ENCODE measurements at places on chromosomes 2 and 18. TPM values are rescaled to one million over a fixed set of nuclear protein-coding genes. Genes with fewer than 3 reads are reported as not detected.
A peak's percentile ranks its signal among the peaks of the same experiment; 100 is the strongest.

- no peak for ATAC-seq
Observed at GRCh38 chr2:14633461-14634181, 1.1 kb downstream of the LRATD1 start.

- no peak for ATAC-seq
Observed at GRCh38 chr2:203873921-203874631, 6.5 kb downstream of the CTLA4 start.

Gene CAPN13
- total RNA-seq = 0.12 TPM

DNA sequence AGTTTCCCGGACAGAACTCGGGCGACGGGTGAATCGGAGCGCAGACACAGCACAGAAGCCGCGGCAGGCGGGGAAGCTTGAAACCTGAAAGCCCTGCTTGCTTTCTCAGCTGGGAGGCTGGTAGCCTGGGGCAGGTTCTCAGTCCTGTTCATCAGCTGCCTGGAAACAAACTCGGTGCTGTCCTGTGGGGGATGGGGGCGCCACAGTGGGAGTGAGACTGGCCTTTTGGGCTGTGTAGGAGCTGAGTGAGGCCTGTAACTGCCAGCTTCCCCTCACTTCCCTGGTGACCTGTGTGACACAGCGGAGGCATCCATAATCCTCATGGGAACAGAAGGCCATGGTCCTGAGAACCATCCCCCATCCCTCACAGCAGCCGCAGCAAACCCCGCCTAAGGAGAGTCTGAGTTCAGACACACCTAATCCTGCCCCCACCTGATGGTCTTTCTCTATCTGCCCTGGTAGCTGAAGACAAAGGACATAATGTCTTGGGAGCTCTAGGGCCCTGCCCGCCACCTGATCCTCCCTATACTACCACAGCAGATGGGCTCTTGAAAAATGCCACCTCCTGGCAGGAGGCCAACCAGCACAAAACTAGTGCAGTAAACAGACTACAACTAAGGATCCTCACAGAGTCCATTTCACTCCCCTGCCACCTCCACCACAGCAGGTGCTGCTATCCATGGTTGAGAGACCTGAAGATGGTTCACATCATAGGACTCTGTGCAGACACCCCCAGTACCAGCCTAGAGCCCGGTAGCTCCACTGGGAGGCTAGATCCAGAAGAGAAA, 52.7 kb upstream of the LDLRAD4 start:
- no peak for ATAC-seq

- ATAC-seq = no peak
Observed at GRCh38 chr2:55268288-55268906, 634 bp downstream of the MTIF2 start.

Gene HAAO
- total RNA-seq = 19.1 TPM

- no peak for ATAC-seq
Observed at GRCh38 chr2:133317178-133317577, 251.1 kb downstream of the NCKAP5 start.

Gene LBX2
- 0.40 TPM for total RNA-seq

DNA sequence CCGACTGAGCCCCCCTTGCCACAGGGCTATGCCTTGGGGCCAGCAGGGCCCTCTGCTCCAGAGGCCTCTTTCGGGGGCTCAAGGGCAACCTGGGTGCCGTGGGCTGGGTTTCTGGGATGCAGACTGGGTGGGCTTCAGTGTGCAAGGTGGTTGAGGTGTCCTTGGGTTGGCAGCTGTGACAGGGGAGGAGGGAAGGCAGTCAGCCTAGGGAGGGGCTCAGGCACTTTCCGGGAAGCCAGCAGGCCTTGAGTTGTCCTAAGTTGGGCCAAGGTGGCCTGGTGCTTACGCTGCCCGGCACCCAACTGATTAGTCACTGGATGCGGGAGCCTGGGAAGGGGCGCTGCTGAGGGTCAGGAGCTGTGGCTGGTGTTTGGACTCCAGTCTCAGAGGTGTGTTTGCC, 199.5 kb downstream of the TWIST2 start:
- ATAC-seq = no peak

DNA sequence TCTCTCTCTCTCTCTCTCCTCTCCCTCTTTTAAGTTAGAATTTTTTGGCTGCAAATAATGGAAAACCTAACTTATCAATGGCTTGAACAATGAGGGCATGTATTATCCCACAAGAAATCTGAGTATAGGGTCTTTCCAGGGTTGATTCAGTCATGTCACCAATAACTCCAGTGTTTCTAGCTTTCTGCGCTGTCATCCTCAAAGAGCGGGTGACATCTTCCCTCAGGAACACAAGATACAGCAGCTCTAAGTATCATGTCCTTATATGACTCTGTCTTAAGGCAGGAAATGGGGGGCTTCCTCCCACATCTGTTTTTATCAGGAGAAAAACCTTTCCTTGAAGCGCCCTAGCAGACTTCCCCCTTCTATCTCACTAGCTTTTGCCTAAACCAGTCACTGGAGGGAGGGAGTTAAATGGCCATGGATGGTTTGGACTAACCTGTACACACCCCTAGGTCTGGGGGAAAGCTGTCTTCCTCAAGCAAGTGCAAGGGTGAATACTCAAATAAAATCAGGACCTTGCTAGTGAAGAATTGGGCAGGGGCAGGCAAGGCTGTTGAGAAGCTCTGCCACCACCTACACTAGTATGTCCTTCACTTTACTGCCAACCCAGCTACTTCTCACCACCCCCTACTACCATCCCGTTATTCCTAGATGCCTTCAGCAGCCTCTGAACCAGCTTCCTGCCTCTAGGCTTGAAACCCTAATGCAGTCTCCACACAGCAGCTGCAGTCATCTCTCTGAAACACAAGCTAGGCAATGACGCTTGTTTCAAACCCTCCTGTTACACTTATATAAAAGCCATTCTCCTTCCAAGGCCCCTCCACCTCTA, 7.5 kb upstream of the TUBA4A start:
- ATAC-seq = no peak

GRCh38 chr2:219269362-219270054, 9.7 kb upstream of the DNAJB2 start:
- ATAC-seq = no peak

DNA sequence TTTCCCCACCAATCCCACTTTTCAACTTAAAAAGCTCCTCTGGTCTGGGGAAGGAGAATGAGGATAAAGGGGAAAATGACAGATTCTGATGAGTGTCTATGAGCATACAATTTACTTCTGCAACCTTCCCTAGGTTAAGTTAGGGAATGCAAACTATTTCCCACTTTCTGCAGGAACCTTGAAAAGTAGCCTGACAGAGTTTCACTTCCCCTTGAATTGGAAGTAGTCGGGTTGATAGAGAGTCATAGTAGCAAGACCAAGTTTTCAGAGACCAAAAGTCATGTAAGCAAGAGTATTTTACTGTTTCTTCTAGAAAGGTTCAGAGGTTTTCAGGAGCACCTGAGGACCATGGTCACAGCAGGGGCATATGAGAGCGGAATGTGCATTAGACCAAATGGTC, 815.1 kb downstream of the CPS1 start:
- ATAC-seq = no peak

- peak; percentile 58 for ATAC-seq
Observed at GRCh38 chr18:13543811-13544732, 182.3 kb downstream of the FAM210A start.

GRCh38 chr2:185484602-185485001, 254.0 kb upstream of the FSIP2 start:
- no peak for ATAC-seq

GRCh38 chr18:41617647-41618046, 337.4 kb upstream of the PIK3C3 start:
- ATAC-seq = no peak

GRCh38 chr18:31241900-31242409, 76.0 kb upstream of the DSG1 start:
- ATAC-seq = no peak

DNA sequence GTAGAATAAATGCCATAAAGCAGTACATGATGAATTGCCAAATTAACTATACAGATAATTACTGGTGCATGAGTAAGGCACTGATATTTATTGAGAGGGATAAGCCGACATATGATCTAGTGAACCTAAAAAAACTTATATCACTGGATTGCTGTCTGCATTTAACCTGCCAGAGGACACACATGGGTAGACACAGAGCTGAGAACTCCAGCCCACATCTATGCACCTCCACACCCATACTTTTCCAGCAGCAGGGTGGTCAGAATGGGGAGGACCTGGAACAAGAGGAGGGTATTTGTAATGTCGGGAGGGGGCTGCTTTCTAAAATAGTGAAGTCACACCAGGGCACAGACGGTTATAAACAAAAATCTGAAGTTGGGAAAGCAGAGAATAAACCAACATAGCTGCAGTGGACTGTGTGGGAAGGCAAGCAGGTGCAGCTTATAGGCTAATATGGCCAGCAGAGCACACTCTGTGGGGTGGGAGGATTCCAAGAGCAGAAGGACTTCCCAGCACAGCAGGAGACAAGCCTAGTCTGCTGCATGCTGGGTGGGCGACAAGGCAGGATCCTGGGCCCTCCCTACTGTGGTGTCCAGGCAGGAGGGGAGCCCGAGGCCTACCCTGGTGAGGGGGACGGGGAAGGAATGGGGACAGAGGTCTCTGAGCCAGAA, 17.2 kb downstream of the ST3GAL5 start:
- no peak for ATAC-seq

Gene COL4A4
- total RNA-seq = 5.5 TPM

GRCh38 chr2:25790074-25790790, 88.1 kb downstream of the ASXL2 start:
- no peak for ATAC-seq

GRCh38 chr2:19035238-19035637, 323.2 kb downstream of the OSR1 start:
- ATAC-seq = peak; percentile 83

Gene CTLA4
- not detected for total RNA-seq

Gene CCDC148
- total RNA-seq = 1.3 TPM

DNA sequence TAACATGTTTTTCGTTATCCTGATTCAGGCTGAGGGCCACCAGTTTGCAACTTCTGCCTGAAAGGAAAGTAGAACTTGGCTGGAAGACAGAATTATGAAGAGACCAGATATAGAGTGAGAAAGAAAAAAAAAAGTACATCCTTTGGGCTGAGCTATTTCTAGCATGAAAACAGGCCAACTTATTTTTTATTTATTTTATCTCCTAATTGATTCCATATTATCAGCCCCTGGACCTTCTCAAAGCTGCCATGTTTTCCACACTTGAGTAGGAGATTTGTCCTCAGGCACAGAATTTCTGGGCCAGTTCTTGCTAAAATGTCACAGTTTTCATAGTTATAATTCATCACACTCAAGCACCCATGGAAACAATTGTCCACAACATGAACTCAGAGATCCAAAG, 586.8 kb upstream of the CNTNAP5 start:
- ATAC-seq = no peak

Gene STPG4
- 0.67 TPM for total RNA-seq

GRCh38 chr18:23479829-23480505, 23.3 kb upstream of the RMC1 start:
- ATAC-seq = no peak

GRCh38 chr18:59870623-59871130, 29.1 kb upstream of the PMAIP1 start:
- ATAC-seq = no peak

DNA sequence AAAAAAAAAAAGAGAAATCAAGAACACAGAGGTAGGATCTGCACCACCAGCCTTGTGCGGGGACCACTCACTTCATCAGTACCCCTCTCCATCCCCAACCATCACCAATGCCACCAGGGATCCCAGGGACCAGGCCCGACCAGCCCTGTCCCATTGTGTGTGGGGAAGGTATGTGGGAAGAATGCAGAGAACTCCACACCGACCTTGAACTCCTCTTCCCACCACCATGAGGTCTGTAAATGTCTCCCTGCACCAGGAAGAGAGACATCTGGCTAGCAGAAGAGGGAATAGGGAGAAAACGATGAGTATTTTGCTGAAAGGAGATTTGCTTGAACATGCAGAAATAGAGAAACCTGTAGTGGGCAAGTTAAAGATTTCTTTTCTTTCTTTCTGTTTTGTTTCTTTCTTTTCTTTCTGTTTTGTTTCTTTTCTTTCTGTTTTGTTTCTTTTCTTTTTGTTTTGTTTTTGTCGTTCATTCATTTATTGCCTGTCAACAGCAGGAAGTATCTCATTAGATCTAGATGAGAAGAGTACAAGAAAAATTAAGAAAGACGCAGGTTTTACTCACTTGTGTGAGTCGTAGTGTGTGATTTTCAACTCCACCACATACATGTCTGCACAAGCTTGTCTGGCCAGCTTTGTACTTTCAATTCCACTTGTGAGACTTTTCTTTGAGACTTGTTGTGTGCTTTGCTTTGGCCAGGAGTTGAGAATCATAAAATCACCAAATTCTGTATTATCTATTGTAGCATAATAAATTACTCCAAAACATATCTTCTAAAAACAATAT, 179.8 kb upstream of the HAAO start:
- ATAC-seq = no peak

- no peak for ATAC-seq
Observed at GRCh38 chr2:238587776-238588660, 161.3 kb downstream of the ASB1 start.

GRCh38 chr2:53842891-53843290, 16.9 kb downstream of the GPR75 start:
- ATAC-seq = no peak

Gene CDH20
- not detected for total RNA-seq

Gene CEP76
- 14.2 TPM for total RNA-seq

Measured in gastroesophageal sphincter (tissue), 4 donors.